MM.1S (cell line): ENCODE measurements at places on chromosomes 3 and 15.
A peak's percentile ranks its signal among the peaks of the same experiment; 100 is the strongest.

DNA sequence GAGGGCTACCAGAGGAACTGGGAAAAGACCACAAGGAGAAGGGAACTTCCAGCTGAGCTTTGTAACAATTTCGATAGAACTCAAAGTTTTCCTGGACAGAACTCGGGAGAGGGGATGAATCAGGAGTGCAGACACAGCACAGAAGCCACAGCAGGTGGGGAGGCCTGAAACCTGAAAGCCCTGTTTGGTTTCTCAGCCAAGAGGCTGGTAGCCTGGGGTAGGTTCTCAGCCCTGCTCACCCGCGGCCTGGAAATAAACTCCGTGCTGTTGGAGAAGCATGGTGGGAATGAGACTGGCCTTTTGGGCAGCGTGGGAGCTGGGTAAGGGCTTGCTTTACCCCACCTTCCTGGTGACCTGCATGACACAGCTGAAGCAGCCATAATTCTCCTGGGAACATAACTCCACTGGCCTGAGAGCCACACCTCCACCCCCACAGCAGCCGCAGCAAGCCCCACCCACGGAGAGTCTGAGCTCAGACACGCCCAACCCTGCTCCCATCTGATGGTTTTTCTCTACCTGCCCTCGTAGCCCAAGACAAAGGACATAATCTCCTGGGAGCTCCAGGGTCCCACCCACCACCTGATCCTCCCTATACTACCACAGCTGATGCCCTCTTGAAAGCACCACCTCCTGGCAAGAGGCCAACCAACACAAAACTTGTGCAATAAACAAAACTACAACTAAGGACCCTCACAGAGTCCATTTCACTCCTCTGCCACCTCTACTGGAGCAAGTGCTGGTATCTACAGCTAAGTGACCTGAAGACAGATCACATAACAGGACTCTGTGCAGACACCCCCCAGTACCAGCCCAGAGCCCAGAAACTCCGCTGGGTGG is 52.5 kb upstream of the CHRM5 start:
- DNase-seq = peak; percentile 75

GRCh38 chr3:133169331-133170068 is 131.3 kb downstream of the TMEM108 start:
- no peak for DNase-seq

DNA sequence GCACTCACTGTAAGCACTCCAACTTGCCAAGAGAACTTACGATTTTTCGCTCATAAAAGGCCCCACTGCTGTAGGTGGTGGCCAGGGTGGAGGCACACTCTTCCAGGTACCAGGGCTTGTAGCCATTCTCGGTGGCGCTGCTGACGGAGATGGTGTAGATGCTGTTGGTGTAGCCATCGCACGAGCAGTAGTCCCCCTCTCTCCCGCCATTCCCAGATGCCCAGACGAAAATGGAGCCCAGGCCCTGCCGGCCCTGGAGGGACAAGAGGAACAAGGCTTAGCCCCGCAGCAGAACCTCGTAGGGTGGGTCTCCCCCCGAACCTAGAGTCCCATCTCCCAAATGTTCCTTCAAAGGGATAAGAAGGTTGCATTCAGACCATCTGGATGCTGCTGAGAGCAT is 96.3 kb downstream of the PCSK6 start:
- DNase-seq = no peak

GRCh38 chr3:71641674-71642073 is 58.1 kb upstream of the FOXP1 start:
- DNase-seq = no peak

- no peak for DNase-seq
Measured at GRCh38 chr3:17489139-17489538, 253.3 kb downstream of the TBC1D5 start.
